NCI-H1105 treated with DMSO at 0.1 percent for 48 hours (cell line): ENCODE measurements at places on chromosomes 12 and 14.

DNA sequence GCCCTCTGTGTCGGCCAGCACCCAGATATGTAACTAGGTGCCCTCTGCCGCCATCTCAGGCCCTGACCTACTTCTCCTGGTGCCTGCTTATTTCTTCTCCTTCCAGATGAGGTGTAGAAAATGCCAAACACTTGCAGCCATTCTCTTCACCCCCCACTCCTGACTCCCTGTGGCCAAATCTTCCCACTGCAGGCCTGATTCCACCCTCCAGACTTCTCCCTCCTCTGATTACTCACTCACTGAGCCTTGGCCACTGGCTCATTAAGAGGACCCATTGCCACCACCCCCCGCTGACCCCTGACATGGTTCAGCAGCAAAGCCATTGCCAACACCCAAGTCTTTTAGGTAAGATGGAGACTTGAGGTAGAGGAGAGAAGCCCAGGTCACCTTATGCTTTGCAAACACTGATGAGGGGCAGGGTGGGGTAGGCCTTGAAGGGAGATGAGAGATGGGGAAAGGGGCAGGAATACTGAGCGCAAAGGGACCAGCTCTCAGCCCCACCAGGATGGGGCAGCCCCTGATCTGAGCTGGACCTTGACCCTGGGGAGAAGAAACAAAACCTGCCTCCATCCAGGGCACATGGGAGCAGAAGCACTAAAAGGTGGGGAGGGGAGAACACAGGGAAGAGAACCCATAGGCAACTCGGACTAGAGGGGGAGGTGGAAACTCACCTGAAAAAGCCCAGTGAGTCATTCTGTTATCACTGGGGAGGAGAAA, 25.1 kb upstream of the ANO2 start:
- no peak for DNase-seq

DNA sequence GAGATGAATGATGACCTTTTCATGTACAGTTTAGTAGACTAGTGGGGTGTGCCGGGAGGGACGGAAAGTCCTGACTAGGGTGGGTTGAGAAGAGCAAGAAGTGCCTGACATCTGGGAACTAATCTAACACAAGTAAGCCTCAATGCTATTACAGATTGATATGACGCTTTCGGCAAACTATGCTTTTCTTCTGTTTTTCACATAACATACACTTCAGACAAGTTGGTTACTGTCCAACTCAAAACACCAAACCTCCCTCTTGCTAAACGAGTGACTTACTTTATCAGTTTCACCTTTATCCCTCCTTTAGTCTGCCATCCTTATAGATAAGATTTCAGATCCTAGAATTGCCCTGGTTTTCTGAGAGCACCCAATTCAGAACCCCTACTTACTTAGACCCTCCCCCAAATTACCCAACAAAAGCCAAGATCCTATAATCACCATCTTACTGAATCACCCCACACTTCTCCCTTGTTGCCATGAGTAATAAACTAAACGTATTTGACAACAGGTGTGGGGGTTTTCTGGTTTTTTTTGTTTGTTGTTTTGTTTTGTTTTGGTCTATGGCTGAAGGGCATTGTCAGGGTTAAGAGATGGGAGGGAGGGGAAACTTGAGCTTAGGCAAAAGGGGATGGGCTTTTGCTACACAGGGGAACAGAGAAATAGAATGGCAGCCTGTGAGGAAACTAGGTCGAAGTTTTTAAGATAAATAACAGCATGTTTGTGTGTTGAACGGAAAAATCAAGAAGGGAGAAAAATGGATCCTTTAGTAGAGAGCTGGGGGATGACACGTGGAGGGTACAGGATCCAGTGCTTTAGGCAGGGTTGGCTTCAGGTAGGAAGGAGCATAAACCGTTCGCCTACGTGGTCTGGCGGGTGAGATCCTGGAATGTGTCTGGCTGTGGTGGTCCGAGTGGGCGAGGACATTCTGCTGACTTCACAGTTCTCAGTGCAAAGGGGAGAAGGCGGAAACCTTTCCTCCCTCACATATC, 6.1 kb upstream of the PSMA3 start:
- DNase-seq, result peak; percentile 39

GRCh38 chr12:65082406-65082805, 38.7 kb downstream of the WIF1 start:
- DNase-seq, result peak; percentile 67

DNA sequence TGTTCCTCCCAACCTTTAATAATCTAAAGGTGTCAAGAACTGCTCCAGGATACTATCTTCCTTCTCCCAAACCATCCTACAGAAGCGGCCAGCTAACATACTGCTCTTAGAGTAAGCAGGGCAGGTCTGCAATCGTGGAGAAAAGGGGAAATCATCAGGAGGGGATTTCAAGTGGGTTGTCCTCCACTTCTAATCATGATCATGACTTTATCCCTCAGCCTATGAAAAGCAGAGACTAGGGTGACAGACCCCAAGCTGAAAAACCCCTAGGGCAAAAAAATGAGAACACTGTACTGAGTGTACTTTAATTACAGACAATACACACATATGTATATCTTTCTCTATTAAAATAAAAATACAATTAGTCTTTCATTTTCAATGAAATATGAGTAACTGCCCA, 13.9 kb downstream of the DUSP16 start:
- DNase-seq, result no peak

- no peak for DNase-seq
Measured at GRCh38 chr12:62288328-62288727, 28.1 kb downstream of the USP15 start.

GRCh38 chr12:31001581-31002360, 71.9 kb upstream of the DDX11 start:
- no peak for DNase-seq
